GM12864 (cell line): ENCODE measurements at places on chromosomes 6 and 20.

- no peak for DNase-seq
Observed at GRCh38 chr6:39938773-39939654, 4.8 kb upstream of the MOCS1 start.

- DNase-seq = peak; percentile 30
Observed at GRCh38 chr6:22025468-22026163, 271.2 kb downstream of the PRL start.

- no peak for DNase-seq
Observed at GRCh38 chr20:10263385-10264165, 44.9 kb downstream of the SNAP25 start.

- no peak for DNase-seq
Observed at GRCh38 chr6:56751604-56752003, 108.9 kb upstream of the DST start.

- DNase-seq = no peak
Observed at GRCh38 chr20:23404196-23404595, 17.1 kb downstream of the NAPB start.

GRCh38 chr6:142489722-142490610, 188.2 kb downstream of the ADGRG6 start:
- no peak for DNase-seq

GRCh38 chr6:23654745-23655144, 471.3 kb upstream of the NRSN1 start:
- DNase-seq = no peak

DNA sequence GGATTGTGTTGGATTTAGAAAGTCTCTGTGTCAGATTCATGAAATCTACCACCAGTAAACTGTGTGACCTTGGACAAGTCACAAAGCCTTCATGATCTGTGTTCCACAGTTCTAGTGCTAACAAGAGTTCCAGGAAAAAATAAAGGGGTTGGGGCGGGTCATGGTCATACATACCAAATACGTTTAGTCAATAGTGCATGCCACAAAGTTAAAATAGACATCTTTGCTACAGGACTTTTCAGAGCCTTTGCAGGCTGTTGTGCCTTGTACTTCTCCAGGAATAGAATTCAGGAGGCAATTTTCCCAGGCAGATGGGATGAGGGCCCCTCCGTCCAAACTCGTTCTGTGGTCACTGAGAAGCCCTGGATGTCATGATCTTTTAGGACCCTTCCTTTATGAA, 127.2 kb downstream of the EYA2 start:
- no peak for DNase-seq

DNA sequence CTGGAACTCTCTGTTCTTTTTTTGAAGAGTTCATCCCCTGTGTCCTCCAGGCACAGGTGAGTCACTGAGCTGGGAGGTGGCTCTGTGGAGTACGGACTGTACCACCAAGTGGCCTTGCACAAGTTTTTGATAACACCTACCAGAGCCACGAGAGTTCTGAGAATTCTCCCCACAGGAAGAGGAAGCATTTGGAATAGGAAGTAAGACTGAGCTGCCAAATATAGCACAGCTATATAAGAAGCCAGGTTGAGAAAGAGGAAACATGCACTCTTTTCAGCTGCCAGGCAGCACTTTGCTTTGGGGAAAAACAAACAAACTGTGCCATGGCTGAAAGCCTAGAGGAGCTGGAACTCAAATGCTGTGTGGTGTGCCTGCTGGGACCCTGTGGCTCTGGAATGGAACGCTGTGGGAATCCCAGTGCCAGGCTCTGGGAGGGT, 70.8 kb upstream of the RIPOR2 start:
- DNase-seq = no peak

GRCh38 chr20:34300256-34300806, 2.8 kb downstream of the AHCY start:
- no peak for DNase-seq

- DNase-seq = peak; percentile 34
Observed at GRCh38 chr6:20978151-20978614, 443.9 kb downstream of the CDKAL1 start.

- no peak for DNase-seq
Observed at GRCh38 chr20:45972500-45973183, 639 bp upstream of the ZNF335 start.

- no peak for DNase-seq
Observed at GRCh38 chr20:6708010-6708409, 59.5 kb upstream of the BMP2 start.

- DNase-seq = no peak
Observed at GRCh38 chr6:157595768-157596167, 214.8 kb downstream of the ZDHHC14 start.

- DNase-seq = no peak
Observed at GRCh38 chr6:24847402-24847801, 48.7 kb upstream of the ARMH2 start.

- DNase-seq = no peak
Observed at GRCh38 chr6:108395297-108395696, 100.4 kb downstream of the AFG1L start.

- DNase-seq = peak; percentile 92
Observed at GRCh38 chr6:118709859-118710350, 58.5 kb upstream of the CEP85L start.

DNA sequence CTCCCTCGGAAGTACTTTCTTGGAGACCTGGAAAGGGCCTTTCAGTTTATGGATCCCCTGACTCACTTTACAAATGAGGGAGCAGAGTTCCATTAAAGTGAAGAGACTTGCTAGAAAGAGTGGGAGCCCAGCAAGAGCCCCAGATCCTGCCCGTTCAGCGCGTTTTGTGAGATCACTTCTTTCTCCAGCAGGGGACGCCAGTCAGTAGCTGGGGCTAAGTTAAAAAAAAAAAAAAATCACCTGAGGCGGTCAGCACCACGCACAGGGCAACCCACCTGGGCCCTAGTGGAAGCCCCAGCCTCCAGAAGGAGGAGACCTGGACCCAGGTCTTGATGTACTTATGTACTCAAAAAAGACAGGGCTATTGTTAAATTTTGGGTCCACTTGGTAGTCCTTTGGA, 274.5 kb upstream of the RNF24 start:
- DNase-seq = no peak

GRCh38 chr6:19424853-19425252, 412.3 kb upstream of the ID4 start:
- no peak for DNase-seq

- no peak for DNase-seq
Observed at GRCh38 chr6:104349191-104349590, 510.5 kb downstream of the HACE1 start.

GRCh38 chr20:49534255-49534712, 33.7 kb downstream of the PTGIS start:
- DNase-seq = no peak

DNA sequence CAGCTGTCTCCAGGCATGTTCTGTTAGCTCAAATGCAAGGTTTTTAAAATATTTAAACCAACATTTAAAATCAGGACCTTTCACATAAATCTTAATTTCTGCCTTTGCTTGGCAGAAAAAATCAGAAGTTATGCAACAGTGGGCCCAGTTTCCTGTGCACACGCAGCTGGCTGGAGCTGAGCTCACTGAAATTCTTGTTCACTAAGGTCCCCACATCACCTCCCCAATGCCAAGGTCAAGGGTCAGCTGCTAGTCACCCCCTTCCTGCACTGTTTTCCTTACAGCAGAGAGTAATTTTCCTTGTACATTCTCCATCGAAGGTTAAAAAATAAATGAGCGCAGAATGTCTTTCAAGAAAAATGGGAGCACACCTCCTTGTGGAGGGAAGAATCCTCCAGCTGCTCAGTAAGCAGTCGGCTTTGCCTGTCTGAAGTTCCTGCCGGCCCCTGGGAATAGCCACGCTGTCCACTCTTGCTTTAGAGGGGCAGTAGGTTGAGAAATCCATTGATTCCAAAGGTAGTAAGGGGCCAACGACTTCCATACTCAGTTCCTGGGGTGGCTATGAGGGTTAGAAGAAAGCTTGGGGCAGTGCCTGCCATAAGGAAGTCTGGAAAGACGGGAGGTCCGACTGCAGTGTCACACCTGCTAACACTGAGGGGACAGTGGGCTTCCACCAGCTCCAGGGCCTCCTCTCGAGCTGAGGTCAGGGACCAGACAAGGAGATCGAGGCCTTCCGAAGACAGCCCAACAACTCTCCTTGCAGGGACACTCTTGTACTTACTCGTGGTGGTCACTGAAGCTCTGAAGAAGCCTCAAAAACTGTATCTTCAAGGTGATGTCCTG, 56.8 kb downstream of the MYH7B start:
- no peak for DNase-seq
